ENCODE measurements at places on chromosomes 5 and 9.

DNA sequence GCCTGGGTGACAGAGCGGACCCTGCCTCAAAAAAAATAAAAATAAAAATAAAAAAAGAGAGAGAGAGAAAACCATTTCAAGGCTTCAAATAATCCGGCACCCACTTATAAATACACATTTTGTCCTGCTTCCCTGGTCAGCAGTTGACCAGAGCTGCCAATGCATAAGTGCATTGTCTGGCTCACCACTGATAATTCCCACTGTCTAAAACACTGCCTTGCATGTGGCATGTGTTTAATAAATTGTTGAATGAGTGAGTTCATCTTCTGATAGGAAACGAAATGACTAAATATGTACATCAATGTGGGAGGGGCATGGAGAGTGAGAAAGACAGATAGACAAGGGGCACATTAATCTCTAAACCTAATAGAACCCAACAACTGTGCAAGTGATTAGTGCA lies 42.9 kb downstream of the MEGF10 start:
- no peak for DNase-seq

DNA sequence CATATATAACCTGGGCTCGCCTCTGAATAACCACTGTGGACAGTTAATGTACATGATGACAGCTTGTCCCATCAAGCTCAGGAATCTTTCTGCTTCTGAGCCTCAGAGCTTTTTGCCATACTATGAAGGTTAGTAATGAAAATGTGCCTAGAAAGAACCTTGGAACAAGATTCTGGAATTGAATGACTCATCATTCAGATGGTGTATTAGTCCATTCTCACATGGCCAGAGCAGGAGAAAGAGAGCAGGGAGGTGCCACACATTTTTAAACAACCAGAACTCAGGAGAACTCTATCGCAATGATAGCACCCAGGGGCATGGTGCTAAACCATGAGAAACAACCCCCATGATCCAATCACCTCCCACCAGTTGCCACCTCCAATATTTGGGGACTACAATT lies 542.1 kb downstream of the PRR16 start:
- DNase-seq = no peak

DNA sequence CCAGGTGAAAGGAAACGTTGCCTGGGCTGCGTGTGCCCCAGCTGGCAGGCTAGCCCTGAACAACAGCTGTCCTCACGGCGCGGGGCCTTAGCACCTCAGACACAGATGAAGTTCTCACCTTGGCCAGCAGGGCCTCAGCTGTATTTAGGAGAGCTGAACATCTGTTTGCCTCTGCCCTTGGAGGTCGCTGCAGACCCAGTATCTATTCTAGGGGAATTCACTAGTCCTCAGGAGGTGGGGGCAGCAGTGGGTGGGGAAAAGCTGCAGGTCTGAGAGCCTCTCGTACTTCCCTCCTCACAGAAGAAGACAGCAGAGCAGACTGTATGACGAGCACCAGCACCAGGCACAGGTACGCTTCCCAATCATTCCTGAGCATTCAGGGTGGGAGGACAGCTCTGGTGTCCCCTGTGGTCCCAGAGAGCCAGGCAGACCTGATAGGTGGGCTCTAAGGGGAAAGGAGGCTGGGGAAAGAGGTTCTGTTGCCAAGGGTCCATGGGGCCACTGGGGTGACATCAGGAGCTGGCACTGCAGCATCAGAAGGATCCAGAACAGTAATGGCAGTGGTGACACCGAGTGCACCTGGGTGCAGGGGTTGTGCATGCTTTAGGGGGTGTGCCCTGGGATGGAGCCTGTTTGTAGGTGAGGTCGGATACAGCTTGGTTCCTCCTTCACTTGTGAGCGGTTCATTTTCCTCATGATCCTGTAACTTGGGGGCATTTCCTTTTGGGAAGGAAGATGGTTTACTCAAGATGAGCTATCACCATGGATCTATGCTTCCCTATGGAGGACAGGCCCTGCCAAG lies 13.8 kb downstream of the CD74 start:
- no peak for DNase-seq

- no peak for DNase-seq
Observed at GRCh38 chr5:179568721-179569120, 18.4 kb downstream of the RUFY1 start.

DNA sequence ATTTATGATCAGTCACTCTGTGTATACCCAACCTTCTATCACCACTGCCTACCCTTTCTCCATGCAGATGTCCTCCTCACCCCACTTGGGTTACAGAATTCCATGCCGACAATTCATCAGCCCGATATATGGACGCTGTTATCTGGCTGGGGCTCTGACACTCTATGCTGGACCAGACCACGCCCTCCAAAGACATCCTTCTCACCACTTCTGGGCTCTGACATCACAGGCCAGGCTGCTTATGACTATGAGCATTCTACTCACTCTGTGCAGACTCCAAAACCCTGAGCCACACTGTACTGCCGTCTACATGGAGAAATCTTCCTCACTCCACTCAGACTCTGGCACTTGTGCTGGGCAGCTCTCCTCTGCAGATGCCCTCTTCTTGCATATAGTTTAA lies 7.6 kb upstream of the AK3 start:
- DNase-seq = no peak

GRCh38 chr5:17381932-17382331 lies 116.1 kb upstream of the TAF11L2 start:
- DNase-seq = no peak

GRCh38 chr5:15720515-15720914 lies 220.5 kb downstream of the FBXL7 start:
- DNase-seq = no peak

DNA sequence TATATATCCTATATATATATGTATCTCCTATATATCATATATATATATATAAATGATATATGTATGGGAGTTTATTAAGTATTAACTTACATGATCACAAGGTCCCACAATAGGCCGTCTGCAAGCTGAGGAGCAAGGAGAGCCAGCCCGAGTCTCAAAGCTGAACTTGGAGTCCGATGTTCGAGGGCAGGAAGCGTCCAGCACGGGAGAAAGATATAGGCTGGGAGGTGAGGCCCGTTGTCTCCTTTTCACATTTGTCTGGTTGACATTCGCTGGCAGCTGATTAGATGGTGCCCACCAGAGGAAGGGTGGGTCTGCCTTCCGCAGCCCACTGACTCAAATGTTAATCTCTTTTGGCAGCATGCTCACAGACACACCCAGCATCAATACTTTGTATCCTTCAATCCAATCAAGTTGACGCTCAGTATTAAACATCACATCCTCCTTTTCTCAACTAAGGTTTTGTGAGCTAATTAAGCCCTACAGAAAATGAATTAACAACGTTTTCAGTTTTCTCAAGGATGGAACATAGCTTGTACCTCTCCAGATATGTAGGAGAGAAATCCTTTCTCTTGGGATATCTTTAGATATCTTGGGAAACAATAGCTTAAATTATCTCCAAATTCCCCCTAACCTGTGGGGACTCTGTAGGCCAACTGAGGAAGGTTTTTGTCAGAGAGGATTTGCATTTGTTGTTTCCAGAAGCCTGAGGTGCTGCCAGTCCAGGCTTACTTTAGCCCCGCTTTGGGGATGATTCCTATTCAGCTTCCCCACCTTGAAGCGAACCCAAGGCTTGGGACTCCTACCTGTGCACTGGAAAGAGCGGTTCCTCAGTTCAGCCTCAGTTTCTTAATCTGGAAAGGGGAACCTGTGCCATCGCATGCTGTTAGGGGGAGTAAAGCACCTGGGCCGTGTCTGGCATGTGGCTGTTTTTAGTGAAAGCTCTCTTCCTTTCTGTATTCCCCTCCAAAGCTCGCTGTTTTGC lies 163.2 kb downstream of the CACNA1B start:
- DNase-seq = no peak

GRCh38 chr9:7811677-7812076 lies 12.1 kb upstream of the DMAC1 start:
- DNase-seq = no peak

GRCh38 chr9:132516911-132517310 lies 65.5 kb upstream of the BARHL1 start:
- no peak for DNase-seq

DNA sequence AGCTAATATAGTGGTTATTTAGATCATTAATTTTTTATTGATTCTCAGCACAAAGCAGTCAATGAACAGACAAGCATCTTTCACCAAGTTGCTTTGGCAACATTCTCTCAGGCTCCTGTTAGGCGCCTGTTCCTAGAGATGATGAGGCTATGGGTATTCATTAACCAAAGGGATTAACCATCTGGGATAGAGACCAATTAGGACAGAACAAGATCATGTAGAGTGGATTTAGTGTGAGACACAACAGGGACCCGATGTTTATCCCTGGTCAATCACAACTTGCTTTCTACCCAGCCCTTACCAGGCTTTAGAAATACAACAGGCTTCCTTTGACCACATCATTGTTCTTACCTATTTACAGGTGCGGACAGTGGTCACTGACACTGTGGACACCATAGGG lies 82.2 kb downstream of the PJA2 start:
- DNase-seq = no peak

DNA sequence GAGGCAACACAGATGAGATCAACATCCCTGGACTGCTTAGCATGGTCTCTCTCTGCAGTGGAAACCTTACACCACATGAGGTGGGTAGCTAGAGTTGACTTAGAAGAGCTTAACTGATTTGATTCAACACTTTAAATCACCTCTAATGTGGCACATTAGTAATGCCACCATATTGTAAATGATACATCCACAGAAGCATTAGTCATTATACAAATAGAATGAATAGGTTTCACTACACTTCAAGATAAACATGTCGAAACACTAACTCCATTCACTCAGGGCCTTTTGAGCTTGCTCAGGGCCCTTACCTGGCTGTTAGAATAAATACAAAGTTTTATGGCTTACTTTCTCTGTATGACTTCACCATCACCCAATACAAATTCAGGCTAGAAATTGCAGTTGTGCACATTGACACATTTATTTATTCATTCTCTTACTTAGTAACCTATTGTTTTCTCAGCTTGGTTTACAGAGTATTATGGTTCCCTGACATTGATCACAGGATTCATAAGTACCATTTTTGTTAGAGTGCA lies 9.3 kb upstream of the SMAD5 start:
- no peak for DNase-seq

GRCh38 chr5:159886296-159886695 lies 30.0 kb upstream of the ADRA1B start:
- no peak for DNase-seq

DNA sequence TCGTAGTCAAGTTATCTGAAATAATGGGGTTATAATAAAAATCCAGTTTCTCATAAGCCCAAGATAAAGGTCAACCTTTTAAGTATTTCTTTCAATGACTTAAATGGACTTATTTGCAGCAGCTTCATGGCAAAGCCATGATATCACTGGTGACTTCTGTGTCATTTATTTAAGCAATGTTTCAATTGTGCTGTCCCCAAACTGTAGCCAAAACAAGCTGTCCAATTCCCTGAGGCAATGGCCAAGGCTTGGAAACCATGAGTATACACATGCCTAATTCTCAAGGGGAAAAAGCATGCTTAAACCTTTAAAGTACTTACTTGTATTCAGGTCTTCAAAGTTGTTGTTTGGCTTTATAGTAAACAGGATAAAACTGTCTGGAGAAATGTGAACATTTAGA lies 376.4 kb upstream of the TNC start:
- no peak for DNase-seq

- no peak for DNase-seq
Observed at GRCh38 chr5:121725450-121725849, 126.2 kb upstream of the FTMT start.

GRCh38 chr9:79193001-79193400 lies 378.8 kb upstream of the TLE4 start:
- DNase-seq = no peak

GRCh38 chr5:149651686-149652085 lies 70.4 kb downstream of the ARHGEF37 start:
- DNase-seq = no peak

GRCh38 chr9:73125651-73126050 lies 26.0 kb upstream of the ANXA1 start:
- DNase-seq = no peak

DNA sequence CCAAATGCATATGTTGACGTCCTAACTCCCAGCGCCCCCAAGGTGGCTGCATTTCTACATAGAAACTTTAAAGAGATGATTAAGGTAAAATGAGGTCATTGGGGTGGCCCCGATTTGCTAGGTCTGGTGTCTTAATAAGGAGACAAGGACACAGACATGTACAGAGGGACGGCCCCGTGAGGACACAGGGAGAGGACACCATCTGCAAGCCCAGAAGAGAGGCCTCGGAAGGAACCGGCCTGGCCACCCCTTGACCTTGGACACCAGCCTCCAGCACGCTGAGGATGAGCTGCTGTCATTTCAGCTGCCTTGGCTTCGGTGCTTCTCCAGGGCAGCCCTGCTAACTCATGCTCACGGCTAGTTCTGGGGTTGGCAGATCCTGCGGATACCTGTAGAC lies 73.2 kb downstream of the MRPL36 start:
- no peak for DNase-seq

- DNase-seq = no peak
Observed at GRCh38 chr9:78306222-78307076, 9.5 kb downstream of the PSAT1 start.

GRCh38 chr5:79731775-79732174 lies 42.1 kb downstream of the CMYA5 start:
- DNase-seq = no peak

DNA sequence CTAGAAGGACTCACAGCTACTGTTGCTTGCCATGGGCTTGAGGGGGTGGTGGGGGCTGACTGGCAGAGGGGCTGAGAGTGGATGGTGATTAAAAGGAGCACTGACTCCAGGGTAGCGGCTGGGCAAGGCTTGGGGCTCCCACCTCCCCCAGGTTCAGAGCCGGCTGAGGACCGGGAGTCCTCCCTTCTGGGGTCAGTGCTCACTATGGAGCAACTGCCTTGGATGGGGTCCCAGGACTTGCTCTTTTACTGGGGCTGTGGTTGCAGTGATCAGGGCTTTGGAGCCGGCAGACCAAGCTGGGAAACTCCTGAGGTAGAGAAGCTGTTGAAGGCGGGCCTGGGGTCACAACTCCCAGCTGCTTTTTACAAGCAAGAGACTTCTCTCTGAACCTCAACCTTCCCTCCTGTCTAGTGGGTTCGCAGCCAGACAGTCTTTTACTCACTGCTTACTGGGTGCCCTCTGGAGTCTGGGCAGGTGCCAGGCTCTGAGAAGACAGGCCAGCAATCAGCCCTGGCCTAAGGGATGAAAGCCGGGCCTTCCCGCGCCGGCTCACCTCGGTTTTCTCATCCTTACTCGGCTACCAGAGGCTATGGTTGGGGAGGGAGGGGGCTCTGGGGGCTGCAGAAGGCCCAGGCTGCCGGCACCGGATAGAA lies 795 bp upstream of the ASS1 start:
- no peak for DNase-seq

GRCh38 chr5:81393430-81393782 lies 528 bp downstream of the ACOT12 start:
- no peak for DNase-seq

DNA sequence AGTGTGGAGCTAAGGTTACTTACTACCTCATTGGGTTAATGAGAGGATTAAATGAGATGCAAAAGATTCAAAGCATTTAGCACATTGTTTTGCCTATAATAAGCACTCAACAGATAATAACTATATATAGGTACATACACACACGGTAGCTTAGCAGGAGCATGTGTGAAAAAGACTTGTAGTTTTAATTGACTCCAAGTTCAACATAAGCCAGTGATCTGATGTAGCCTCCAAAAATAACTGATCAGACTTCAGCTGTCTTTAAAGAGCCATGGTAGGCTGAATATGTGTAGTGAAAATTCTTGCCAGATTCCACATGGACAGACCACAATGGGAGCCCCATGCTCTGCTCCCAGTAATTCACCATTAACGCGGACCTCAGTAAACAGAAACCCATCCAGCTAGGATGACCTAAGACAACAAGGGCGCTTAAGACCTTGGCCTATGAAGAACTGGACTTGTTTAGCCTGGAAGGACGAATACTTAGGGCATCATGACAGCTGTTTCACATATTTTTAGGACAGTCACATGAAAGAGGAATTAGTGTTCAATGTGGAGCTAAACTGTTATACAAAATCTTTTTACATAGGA lies 115.1 kb upstream of the ZNF366 start:
- no peak for DNase-seq

Measured in stimulated activated CD8-positive, alpha-beta memory T cell treated with anti-CD3 and anti-CD28 coated beads, Interleukin-15, amount 100 ng/mL, for 48 hours (primary cell).